ENCODE measurements at places on chromosomes 3 and 15.

GRCh38 chr3:68958932-68959331 lies 26.6 kb upstream of the TAFA4 start:
- no peak for DNase-seq

DNA sequence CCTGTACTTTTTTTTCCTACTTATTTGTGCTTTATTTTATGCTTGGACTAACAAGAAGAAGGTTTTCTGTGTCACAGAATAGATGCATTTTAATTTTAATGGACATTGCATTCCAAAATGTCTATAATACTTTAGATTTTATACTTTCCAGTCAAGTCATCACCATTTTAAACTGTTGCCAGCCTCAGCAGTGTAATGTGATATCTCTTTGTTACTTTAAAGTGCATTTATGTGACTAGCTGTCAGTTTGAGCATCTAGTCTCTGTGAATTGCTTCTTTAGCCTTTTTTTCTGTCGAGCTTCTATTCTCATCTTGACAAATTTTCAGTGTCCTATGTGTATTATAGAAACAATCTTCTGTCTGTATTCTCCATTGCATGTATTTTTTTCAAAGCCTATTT lies 511.4 kb upstream of the CBLB start:
- DNase-seq = no peak

GRCh38 chr3:53645754-53646153 lies 151.3 kb downstream of the CACNA1D start:
- no peak for DNase-seq

DNA sequence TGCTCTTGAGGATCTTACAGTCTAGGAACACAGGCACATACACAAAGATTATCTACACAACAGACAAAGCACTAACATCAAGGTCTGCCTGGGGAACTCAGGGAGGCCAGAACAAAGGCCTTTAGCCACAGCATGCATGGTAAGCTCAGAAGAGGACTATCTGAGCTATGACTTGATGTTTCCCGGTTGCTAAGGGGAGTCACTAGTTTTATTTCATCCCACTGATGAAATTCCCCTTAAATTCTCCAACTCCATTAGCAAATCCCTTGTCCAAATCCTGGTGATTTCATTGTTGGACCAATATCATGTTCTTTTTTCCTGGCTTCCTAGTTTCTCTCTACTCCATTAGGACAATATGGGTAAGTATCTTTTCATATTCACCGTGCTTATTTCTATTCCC lies 23.3 kb downstream of the FBN1 start:
- no peak for DNase-seq

GRCh38 chr15:41659190-41659589 lies 1.0 kb upstream of the MGA start:
- no peak for DNase-seq

DNA sequence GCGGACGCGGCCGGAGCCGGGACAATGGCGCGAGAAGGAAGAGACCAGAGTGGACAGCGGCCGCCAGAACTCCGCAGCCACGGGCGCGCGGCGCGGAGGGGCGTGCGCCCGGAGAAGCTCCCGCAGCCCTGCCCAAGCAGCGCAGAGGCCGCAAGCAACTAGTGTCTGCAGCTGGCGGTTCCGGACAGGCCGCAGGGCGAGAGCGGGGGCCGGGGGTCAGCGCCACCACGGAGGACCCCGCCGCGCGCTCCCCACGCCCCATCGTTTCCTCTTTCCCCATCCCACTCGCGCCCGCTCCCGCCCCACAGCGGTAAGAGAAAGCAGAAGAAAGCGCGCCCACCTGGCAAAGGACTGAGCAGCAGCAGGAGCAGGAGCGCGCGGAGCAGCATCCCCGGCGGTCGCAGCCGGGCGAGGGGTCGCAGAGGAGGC lies 440 bp downstream of the PRTG start:
- no peak for DNase-seq

DNA sequence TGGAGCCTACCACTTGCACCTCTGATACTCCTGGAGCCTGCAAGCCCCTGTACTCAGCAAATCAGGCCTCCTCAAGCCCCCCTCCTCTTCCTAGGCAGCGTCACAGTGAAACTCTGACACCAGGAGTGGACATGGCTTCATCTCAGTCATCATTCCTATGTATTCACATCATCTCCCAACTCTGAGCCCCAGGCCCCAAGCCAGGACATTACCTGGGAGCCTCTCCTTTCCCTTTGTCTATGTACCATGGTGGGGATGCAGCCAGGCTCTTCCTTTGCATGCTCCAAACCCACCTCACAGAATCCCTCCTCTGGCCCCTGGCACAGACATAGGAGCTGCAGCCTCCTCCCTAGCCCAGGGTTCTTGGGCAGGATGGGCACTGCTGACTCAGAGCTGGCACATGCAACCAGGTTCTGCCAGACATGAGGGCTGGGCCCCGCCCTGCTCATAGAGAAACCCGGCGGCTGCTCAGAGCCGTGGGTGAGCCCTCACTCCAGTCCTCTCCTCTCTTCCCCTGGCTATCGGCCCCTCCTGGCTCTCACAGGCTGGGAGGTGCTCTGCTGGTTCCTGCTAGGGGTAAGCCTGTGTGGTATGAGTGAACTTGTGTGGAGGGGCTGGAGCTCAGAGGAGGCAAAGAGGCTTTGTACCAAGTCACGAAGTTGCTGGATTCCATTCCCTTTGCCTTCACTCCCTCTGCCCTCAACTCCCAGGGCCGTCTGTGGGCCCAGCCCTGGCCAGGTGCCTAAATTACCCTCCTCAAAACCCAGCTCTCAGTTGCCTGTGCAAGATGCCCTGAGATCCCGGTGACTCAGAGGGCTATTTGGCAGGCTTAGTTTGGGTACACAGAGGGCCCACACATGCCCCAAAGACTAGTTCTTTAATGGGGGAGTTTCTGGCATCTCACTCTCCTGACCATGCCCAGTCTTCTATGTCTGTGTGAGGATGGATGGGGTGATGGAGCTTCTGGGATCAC lies 1.9 kb upstream of the PLCD1 start:
- DNase-seq = peak; percentile 40

GRCh38 chr3:14487086-14487485 lies 53.1 kb downstream of the GRIP2 start:
- DNase-seq = no peak

GRCh38 chr15:58247855-58248842 lies 110.0 kb downstream of the AQP9 start:
- no peak for DNase-seq

GRCh38 chr3:73143821-73144237 lies 82.4 kb downstream of the EBLN2 start:
- DNase-seq = no peak

DNA sequence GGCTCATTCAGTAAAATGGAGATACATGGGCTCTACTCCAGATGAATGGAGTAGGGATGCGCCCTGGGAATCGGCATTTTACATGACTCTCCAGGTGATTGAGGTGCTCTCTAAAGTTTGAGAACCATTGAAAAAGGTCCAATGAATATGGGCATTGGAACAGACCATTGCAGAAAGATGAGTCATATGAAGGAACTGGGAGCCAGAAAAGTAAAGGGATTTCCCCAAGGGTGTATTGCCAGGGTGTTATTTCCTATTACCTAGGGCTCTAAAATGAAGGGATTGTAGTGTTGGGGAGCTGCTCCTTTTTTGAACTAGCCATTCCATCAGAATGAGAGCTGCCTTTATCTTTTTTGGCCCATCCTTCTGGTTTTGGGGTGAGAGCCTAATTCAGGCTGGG lies 21.7 kb downstream of the CLDN11 start:
- DNase-seq = no peak

- DNase-seq = no peak
Observed at GRCh38 chr3:114444216-114444615, 150.4 kb downstream of the TIGIT start.

DNA sequence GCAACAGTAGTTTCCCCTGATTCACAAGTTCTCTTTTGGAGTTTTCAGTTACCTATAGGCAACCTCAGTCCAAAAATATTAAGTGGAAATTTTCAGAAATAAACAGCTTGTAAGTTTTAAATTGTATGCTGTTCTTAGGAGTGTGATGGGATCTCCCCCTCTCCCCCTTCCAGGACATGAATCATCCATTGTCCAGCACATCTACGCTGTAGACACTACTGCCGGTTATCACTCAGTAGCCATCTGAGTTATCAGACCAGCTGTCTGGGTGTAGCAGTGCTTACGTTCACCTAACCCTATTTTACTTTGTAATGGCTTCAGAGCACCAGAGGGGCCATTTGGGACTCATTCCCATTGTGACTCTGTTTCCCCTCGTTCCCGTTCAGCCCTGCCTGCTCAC lies 96.7 kb upstream of the PLXNA1 start:
- no peak for DNase-seq

GRCh38 chr3:65846936-65847335 lies 191.8 kb downstream of the MAGI1 start:
- no peak for DNase-seq

DNA sequence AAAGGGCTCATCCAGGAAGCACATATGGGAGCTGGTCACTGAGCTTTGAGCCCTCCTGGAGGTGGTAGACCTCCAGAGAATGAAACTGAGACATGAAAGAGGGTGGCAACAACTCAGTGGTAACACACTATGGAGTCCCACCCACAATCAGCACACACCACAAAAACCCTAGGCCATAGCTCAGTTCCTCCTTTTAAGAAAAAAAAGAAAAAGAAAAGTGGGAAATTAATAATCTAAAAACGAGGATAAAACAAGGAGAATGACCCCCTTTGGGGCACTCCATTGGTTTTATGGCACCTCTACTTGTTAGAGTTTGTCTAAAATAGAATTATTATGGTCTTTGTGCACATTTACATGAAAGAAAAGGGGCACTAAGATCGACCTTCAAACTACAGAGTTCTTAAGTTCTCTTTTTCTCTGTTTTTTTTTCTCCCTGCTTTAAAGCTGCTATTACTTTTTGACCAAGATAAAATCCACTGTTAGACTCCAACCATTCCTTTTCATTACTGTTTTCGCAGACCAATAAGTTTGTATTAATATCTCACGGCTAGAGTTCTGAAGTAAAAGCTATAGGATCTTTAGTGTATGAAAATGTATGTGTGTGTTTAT lies 40.2 kb upstream of the ZBTB20 start:
- DNase-seq = no peak

DNA sequence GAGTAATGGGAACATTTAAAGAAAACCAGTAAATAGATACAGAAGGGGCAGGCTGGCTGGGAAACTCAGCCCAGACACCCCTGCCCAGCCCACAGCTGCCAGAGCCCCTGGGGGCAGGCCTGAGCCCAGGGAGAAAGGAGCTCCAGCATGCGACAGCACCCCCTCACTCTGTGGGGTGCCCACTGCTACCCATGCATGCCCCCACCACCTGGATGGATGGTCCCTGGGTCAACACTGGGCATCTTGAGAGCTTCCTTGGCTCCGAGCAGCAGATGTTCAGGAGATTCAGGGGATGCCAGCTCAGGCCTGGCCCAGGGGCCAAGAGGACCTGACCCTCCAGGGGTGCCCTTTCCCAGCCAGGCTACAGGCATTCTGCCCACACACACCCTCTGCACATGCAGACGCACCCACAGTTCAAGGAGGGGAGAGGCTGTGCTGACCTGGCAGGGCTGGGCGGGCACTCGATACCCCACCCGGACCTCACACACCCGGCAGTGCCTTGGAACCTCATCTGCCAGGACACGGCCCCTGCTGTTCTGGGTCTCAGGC lies 31.5 kb downstream of the PTH1R start:
- DNase-seq = no peak

DNA sequence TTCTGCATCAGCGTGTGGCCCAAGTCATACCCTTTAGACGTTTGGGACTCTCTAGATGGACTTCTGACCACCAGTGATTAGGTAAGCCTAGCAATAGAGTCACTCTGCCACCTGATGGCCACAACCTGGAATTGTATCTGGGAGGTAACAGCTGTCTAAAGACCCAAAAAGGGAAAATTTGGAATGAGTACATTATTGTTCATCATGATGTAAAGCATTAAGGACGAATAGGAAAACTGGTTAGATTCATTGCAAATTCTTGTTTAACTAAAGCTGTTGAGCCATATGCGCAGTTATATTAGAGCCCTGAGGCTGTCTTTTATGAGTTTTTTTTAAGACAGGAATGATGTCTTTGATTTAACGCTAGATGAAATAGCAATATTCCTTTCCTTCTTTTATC lies 63.6 kb downstream of the FAM81A start:
- no peak for DNase-seq

- DNase-seq = no peak
Observed at GRCh38 chr3:197454014-197454413, 101.8 kb downstream of the BDH1 start.

DNA sequence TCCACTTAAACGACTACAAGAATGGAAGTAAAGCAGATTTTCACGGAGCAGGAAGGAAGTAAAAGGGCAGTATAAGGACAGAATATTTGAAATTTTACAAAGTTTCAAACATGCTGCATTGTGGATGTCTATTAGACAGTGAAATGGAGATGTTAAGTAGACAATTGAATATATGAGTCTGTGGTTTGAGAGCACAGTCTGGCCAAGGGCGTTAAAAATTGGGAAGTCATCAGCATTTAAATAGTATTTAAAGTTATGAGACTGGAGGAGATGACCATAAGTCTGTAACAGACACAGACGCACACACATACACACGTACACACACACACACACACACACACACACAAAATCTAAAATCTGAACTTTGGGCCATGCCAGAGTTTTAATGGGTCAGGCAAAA lies 935.9 kb downstream of the EPHA3 start:
- DNase-seq = no peak

- DNase-seq = no peak
Observed at GRCh38 chr3:67462187-67462586, 192.2 kb downstream of the SUCLG2 start.

GRCh38 chr3:30607032-30607833 lies 832 bp downstream of the TGFBR2 start:
- peak; percentile 47 for DNase-seq

DNA sequence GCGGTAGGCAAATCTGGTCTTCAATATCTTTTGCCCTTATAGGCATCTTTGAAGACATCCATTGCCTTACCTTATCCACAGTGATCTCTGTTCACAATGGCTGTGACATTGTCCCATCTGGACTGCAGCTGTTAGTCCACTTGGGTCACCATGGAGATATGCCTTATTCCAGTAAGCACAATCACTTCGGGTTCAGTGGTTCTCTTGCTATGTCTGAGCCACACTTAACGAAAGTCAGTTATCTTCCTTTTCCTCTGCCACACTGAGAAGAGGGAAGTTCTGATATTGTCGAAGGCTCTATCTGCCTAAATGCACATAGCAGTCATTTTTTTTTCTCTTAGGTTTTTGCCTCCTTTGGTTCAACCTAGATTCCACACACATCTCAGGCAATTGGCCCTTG lies 119.0 kb upstream of the SATB1 start:
- DNase-seq = no peak

- no peak for DNase-seq
Observed at GRCh38 chr3:13028010-13028821, 45.0 kb downstream of the IQSEC1 start.
